Mucosa of descending colon (tissue), 3 donors: ENCODE measurements at places on chromosomes 6 and 20. TPM values are rescaled to one million over a fixed set of nuclear protein-coding genes. Genes with fewer than 3 reads are reported as not detected.

Gene SLC17A4
- total RNA-seq: 40.1 TPM

Gene RSPH9
- total RNA-seq: not detected

GRCh38 chr6:126180585-126180984, 159.3 kb upstream of the CENPW start:
- DNase-seq: no peak

GRCh38 chr6:90304308-90304707, 7.7 kb upstream of the BACH2 start:
- DNase-seq: no peak

DNA sequence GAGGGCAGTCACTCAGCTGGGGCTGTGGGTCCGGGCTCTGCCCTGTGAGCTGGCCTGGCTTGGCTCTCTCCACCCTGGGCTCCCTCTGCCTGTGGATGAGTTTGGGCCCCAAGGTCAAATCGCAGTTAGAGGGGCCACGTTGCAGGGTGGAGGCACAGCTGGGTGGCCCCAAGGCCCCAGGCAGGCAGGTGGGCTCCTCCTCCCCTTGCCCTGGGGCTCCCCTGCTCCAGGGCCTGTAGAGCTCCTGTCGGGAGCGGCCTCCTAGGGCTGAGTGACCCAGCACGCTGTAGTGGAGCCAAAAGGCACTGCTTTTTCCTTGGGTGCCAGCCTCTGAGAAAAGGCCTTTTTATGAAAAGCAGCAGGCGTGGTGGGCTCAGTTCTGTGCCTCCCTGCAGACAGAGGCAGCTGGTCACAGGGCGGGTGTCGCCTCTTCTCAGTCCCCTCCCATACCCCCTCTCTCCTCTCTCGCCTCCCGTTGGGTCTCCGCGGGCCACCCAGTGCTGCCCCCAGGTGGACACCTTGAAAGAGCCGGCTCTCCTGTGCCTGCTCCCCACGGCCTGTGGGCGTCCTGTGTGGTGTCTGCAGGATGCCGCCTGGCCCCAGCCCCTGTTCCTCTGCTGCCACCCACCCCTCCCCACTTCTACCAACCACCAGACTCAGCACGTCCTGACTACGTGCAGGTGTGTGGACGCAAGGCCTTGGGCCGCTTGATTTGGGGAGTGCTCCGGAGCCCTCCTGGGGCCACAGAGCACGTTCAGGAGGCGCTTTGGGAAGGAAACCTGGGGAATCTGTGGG, 13.2 kb downstream of the SS18L1 start:
- peak; percentile 62 for DNase-seq

- DNase-seq: no peak
Observed at GRCh38 chr6:169778646-169779045, 27.2 kb downstream of the ERMARD start.

DNA sequence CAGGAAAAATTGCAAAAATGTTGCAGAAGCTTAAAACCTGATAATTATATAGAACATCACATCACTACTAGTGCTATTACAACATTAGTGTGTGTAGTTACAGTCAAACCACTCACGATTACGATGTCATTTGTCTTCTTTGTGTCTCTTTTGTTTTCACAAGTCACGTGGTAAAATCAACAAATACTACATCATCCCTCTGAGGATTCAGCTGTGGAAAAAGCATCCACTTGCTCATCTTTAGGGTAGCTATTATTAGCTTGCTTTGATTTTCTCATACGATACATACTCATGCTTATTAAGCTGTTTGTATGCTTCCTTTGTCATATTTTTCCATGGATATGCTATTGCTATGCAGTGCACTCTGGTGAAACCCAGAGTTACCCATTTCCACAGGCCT, 22.2 kb upstream of the ATXN1 start:
- DNase-seq: no peak

Gene PAK1IP1
- 9.8 TPM for total RNA-seq

DNA sequence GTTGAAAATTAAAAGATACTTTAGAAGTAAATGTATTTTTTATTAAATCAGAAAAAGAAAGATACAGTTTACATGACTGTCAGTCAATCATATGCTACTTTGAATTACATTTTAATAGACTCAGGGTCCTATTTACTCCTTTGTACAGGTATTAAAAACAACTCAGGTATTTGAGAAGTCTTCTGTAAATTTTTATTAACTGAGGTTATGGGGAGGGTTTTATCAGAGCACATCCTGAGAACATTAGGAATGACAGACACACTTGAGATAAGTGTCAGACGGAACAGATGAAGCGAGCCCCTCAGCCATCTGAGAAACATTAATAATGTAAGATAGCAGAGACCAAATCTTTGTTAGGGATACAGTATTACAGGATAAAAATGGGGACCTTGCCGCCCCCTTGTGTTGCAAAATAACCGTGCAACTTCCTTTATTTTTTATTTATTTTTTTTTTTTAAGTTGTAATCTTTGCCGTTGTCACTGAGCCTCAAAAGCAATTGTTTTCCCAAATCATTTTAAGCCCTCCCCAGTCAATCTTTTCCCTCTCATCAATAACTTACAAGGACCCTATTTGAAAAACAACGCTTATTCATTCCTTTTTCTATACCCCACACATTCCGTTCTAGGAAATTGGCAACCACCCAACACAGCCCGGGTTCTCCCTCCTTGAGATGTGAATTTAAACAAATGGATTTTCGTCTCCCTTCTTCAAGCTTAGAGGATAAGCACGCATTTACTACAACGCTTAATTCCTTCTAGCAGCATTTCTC, 126.7 kb downstream of the BCAS1 start:
- DNase-seq: no peak

Gene EPPIN
- total RNA-seq: not detected

Gene PBX2
- 49.4 TPM for total RNA-seq

DNA sequence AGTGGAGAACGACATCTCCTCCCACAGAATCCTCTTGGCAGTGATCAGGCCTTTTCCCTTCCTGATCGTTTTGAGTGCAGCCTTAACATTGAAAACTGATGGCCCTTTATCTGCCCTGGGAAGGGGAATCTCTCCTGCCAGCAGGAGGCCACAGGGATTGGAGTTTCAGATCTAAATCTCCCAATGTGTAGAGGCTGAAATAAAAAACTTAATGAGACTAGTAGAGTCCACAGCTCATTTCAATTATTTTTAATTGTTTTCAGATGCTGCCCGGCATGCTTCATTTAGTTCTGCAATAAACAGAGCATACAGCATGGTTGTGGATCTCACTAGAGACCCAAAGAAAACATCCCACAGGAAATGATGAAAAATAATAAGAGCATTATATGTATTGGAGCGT, 662.2 kb upstream of the HS3ST5 start:
- DNase-seq: no peak

Gene HSP90AB1
- 399 TPM for total RNA-seq

GRCh38 chr6:33755070-33755869, 8.6 kb upstream of the IP6K3 start:
- no peak for DNase-seq
